Activated T-cell treated with anti-CD3 and anti-CD28 coated beads for 4 hours (primary cell): ENCODE measurements at places on chromosomes 4 and X.

DNA sequence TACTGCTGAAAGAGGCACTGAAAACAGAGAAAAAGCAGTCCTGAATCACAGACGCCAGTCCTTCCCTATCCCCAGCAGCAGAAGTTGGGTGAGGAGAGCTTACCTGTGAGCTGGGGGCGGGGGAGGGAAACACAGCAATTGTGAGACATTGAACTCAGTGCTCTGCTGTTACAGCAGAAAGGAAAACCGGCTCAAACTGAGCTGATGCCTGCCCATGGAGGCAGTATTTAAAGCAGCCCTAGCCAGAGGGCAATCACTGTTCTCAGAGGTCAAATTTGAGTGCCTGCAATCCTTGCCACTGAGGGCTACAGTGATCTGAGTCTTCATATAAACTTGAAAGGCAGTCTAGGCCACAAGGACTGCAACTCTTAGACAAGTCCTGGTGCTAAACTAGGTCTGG is 220.7 kb downstream of the GRXCR1 start:
- no peak for DNase-seq

GRCh38 chr4:73345399-73345975 is 58.6 kb upstream of the ALB start:
- no peak for DNase-seq

DNA sequence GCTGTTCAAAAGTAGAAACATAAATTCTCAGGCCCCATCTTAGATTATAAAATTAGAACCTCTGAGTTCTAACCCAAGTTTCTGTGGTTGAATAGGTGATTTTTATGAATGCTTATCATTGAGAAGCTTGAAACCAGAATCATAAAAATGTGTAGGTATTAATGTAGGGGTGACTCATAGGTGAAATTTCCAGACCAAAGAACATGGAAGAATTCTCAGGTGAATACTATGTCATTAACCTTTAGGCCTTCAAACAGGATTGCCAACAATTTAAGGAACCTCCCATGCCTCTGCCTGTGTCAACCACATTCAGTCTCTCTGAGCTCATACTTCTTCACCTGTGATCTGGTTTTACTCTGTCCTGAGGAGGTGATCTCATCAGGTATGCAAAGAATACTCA is 177.8 kb downstream of the NPFFR2 start:
- DNase-seq: no peak

DNA sequence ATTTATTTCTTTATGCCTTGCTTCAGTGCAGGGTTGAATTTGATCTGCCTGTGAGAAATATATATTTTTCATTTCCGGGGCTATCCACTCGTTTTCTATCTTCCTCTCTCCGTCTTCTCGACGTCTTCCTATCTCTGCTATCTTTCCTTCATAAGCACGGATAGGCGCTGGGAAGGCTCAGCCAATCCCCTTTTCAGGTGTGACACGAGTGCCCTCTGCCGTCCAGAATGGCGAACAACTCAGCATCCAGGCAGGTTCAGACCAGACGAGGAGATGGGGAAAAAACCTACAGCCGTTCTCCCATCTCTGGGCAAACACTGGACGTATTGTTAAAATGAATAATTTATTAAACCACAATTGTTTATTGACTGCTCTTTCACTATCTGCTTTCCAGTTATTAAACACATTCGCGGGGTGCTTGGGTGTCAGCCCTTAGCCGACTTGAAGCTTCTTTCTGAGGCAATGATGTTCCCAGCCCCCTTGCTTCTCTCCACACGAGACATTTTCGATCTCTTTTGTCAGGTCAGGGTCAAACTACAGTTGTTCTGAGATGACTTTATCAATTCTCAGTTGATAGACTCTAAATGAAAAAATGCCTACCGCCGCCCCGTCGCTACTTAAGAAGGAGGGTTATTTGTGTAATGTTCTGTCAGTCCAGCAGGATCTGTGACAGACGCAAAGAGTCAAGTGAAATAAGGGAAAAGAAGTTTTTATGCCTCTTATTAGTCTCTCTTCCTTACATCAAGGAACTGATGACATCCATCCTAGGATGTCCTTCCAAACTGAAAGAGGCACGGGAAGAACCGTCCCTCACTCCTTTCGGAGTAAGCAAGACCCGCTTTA is 96.3 kb upstream of the NOCT start:
- peak; percentile 24 for DNase-seq

DNA sequence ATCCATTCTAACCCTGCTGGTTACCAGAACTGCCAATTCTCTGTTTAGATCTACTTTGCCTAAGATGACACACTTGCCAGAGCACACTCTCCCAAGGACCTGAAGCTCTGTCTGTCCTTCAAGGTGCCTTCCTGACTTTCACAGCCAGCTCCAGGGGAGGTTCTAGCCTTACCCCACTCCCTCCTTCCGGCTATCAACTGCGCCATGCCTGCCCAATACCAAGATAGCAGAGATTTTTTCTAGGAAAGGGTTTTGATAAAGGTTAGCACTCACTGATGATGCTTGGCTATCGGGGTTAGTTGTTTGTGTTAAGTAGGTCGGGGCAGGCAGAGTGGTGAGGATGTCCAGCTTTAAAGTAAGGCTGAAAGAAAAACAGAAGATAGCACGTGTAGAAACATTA is 14.3 kb downstream of the ALPK1 start:
- DNase-seq: no peak

GRCh38 chr4:4734425-4734824 is 125.0 kb upstream of the MSX1 start:
- DNase-seq: no peak

GRCh38 chrX:68832101-68832416 is 3.2 kb downstream of the EFNB1 start:
- peak; percentile 5 for DNase-seq
